Glutamatergic neuron (in vitro differentiated cells): ENCODE measurements at places on chromosomes 16 and 17.

GRCh38 chr16:25747160-25747758 is 55.5 kb downstream of the HS3ST4 start:
- DNase-seq = no peak

DNA sequence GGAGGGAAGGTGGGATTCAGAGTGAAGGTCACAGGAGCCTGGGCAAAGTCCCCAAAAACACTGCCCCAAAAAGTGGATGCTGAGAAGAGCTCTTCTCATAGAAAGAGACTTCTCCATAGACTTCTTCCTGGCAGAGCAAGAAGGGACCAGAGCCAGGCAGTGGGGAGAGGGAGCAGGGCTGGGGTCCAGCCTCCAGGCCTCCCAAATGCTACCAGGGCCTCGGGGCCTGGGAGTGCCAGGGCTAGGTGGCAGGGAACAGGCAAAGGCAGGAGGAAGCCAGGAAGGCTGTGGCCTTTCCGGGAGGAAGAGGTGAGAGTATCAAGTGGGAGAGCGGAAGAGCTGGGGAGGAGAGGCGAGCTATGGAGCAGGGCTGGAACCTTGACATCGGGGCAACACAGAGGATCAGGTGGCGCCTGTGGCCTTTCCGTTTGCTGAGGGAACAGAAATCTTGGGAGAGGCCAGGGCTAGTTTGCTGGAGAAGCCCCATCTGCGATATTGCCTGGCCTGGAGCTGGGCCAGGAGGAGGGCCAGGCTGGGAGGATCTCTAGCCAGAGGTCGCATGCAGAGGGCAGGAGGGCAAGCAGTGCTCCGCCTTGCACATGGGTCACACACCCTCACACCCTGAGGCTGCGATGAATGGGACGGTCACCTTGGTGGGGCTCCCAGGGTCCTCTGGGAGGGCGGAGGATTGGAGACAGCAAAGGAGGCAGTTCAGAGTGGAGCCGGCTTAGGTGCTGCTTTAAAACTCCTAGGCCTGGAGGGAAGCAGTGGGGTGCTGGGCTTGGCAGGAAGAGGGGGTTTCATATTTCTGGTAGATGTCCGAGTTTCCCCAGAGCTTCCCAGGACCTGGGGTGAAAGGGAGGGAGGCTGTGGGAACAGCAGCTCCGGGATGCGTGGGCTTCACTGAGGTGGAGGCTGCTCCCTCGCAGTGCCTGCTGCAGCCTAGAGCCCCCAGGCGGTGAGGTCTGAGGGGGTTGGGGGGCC is 3.4 kb downstream of the SLC16A5 start:
- no peak for DNase-seq

- DNase-seq = no peak
Observed at GRCh38 chr17:61686113-61686512, 95.1 kb upstream of the NACA2 start.

DNA sequence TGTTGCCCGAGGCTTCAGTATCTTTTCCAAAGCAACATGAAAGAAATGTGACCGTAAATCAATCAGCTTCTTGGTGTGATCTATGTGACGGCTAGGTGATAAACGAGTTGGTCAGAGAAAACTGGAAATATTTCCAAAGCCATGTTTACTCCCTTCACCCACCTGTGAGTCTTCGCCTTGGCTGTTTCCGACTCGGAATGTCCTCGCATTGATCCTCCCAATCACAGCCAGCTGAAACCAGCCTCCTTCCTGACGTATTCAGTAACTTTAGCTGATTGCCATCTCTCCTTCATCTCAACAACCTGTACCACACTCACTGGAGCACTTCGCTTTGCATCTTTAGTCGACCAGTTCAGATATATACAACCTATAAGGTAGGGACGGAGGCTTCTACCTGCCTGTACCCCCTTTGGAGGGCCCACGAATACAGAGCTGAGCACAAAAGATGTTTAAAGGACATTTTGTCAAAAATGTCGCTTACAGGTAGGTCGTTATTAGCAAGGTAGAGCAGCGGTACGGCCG is 705 bp downstream of the KRABD2 start:
- DNase-seq = no peak

GRCh38 chr16:23607726-23608125 is 11.6 kb upstream of the NDUFAB1 start:
- DNase-seq = no peak

DNA sequence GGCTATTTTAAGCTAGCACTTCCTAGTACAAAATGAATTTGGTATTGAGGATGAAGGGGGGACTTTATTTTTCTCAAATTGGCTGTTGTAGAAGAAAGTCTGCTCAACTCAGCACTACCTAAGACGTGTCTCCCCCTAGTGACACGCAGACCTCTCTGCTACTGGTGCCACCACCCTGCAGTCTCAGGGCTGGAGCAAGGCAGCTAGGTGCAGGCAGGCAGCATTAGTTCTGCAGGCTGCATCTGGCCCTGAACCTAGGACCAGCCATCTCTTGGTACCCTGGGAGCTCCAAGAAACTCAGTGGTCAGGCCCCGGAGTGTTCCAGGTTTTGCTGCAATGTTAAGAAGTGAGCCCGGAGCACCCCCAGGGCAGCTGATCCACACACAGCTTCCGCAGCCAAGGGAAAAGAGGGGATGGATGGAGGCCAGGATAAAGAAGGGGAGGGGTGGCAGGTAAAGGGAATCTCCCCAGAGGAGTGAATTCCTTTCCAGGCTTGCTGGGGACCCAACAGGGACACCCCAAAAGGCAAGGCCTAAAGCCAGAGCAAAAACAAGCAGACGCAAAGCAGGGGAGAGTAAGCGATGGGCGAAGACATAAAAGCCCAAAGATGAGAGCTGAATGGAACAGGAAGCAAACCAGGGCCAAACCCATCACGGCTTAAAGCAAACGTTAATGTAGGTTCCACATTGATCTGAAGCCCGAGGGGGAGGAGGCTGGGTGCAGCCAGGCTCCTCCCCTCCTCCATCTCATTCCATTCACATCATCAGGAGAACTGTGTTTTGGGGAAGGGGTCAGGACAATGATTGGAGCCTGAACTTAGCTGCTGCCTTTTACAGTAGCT is 200.5 kb downstream of the ZFHX3 start:
- peak; percentile 58 for DNase-seq

DNA sequence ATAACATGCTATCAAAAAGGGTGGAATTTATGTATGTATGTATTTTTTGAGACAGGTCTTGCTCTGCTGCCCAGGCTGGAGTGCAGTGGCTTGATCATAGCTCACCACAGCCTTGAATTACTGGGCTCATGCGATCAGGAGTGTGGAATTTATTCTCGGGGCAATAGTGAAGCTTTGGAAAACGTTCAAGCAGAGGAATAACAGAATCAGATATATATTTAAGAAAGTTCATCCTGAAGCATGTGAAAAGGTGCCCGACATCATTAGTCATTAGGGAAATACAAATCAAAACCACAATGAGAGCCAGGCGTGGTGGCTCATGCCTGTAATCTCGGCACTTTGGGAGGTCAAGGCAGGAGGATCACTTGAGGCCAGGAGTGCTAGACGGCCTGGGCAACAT is 7.7 kb upstream of the ITGAE start:
- no peak for DNase-seq

- no peak for DNase-seq
Observed at GRCh38 chr17:41555105-41555887, 16.6 kb downstream of the KRT9 start.

GRCh38 chr17:80619535-80620235 is 75.0 kb downstream of the RPTOR start:
- DNase-seq = no peak

DNA sequence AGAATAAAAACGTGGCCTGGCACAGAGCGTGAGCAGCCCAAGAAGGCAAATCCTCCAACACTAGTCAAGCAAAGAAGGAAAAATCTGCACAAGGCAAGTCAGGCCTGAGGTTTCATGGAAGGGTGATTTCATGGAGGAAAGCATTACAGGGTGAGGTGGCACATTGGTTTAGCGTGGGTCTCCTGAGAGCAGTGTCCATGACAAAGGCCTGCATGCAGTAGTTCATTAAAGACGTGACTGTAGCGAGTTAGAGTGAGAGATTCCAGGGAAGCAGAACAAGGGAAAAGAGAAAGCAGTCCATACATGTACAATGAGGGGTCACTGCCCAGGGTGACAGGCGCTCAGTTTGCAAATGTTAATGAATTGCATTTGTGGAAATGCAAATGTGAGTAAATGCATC is 285.0 kb upstream of the ERCC4 start:
- no peak for DNase-seq
